GM12878 (cell line): ENCODE measurements at places on chromosomes 1 and 21. TPM values are rescaled to one million over a fixed set of nuclear protein-coding genes. Genes with fewer than 3 reads are reported as not detected.

- H3K4me1 ChIP-seq, result no peaks in the 10 kb centered on the region
- no peak for DNase-seq
- no peak overlapping the region for H3K4me3 ChIP-seq
- H3K36me3 ChIP-seq, result no peaks in the 10 kb centered on the region
- no peak overlapping the region for H3K27ac ChIP-seq
Observed at GRCh38 chr1:73947009-73947408, 251.0 kb downstream of the LRRIQ3 start.

DNA sequence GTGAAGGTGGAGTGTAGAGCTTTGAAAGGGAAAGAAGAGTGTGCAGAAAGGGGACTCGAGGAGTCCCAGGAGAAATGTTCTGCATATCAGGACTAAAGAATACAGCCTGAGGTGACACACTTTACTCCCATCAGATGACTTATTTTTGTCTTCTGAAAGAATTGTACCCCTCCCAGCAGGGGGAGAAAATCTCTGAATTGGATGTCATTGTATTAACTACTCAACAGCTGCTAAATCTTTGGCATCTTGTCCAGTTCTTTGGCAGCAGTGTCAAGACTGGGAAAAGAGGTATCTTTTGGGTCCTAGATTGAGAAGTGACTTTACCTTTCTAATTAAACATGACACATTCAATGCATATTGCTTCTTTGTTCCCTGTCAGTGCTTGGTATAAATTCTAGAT, 18.9 kb downstream of the UBE4B start:
- no peak overlapping the region for H3K27ac ChIP-seq
- H3K27me3 ChIP-seq, result no peaks in the 10 kb centered on the region
- DNase-seq, result no peak
- no peaks in the 10 kb centered on the region; the same call in 1 of the 2 replicates for H3K36me3 ChIP-seq
- H3K4me1 ChIP-seq, result no peaks in the 10 kb centered on the region; the same call in 1 of the 2 replicates

GSTM5 gene
- 0.26 and 0.40 TPM in 2 replicates for total RNA-seq

GRCh38 chr1:116024626-116025025, 48.3 kb downstream of the SLC22A15 start:
- no peaks in the 10 kb centered on the region for H3K27me3 ChIP-seq
- H3K36me3 ChIP-seq, result no peaks in the 10 kb centered on the region
- no peak overlapping the region for H3K27ac ChIP-seq
- no peaks in the 10 kb centered on the region for H3K4me1 ChIP-seq
- no peak for DNase-seq

GRCh38 chr1:168422203-168422847, 121.5 kb downstream of the XCL2 start:
- no peaks in the 10 kb centered on the region for H3K4me1 ChIP-seq
- H3K27me3 ChIP-seq, result no peaks in the 10 kb centered on the region; the same call in 1 of the 2 replicates
- no peak for DNase-seq
- H3K27ac ChIP-seq, result no peak overlapping the region

PFKFB2 gene
- total RNA-seq, result 0.95 and 1.9 TPM in 2 replicates

GRCh38 chr1:247475793-247476192, 17.9 kb upstream of the OR2B11 start:
- no peak overlapping the region for H3K4me3 ChIP-seq
- peaks cover 10% of the 10 kb centered on the region for H3K4me1 ChIP-seq
- H3K27ac ChIP-seq, result peak overlapping the region; percentile 24; the same call in 1 of the 2 replicates
- DNase-seq, result no peak
- no peaks in the 10 kb centered on the region for H3K27me3 ChIP-seq

IFI44L gene
- 187 and 193 TPM in 2 replicates for total RNA-seq

GRCh38 chr1:32715901-32716311, 13.3 kb upstream of the SYNC start:
- DNase-seq, result no peak
- no peaks in the 10 kb centered on the region for H3K27me3 ChIP-seq
- H3K4me3 ChIP-seq, result no peak overlapping the region
- no peaks in the 10 kb centered on the region for H3K36me3 ChIP-seq

DNA sequence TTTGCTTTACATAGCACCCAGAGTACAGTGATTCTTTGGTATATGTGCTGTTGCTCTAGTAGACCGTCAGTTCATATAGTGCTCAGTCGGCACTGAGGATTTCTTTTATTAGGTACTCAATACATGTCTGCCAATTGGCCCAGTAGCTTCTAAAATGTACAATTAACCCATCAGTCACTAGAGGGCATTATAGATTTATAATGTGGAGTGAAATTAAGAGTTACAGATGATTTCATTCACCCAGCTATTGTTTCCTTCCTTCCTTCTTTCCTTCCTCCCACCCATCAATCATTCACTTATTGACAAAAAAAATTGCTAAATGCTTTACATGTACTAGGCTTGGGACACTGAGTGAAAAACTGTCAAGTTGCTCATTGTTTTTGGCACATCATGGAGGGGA, 263.6 kb upstream of the USP24 start:
- H3K4me3 ChIP-seq, result no peak overlapping the region
- H3K27me3 ChIP-seq, result no peaks in the 10 kb centered on the region
- H3K4me1 ChIP-seq, result no peaks in the 10 kb centered on the region
- DNase-seq, result no peak
- H3K27ac ChIP-seq, result no peak overlapping the region

GRCh38 chr1:62912028-62912638, 128.2 kb downstream of the ATG4C start:
- no peak overlapping the region for H3K27ac ChIP-seq
- no peaks in the 10 kb centered on the region for H3K36me3 ChIP-seq
- H3K4me1 ChIP-seq, result no peaks in the 10 kb centered on the region
- peaks cover 2% of the 10 kb centered on the region; the same call in 1 of the 2 replicates for H3K27me3 ChIP-seq
- H3K4me3 ChIP-seq, result no peak overlapping the region
- no peak for DNase-seq
